ENCODE measurements at places on chromosomes 5 and 9.

DNA sequence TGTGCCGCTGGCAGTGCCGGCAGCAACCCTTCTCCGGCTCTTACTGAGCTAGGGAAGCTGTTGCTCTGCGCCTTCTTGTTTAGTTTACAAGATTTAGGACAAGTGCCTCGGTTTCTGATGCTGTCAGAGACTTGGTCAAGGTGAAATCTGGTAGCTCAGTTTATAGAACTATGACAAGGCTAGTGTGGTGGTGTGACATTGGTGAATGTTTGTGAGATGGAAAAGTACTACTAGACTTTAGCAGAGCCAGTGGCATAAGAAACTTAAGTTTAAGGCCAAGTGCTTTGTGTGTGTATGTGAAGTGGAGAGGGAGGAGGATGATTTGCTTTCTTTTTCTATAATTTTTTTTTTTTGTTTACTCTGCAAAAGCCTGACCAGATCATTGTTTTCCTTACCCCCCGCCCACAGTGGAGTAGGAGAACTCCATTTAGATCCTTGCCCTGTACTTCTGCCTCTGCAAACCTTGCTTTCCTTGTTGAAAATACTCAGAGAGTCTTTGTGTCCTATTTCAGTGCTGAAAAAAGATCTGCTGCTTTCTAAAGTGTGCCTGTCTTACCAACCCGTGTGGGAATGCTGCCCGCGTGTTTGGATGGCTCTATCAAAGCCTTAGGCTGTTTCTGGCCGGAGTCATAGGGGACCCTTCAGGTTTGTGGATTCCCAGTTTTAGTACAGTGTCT lies 75.9 kb downstream of the TRIO start:
- no peak for DNase-seq

DNA sequence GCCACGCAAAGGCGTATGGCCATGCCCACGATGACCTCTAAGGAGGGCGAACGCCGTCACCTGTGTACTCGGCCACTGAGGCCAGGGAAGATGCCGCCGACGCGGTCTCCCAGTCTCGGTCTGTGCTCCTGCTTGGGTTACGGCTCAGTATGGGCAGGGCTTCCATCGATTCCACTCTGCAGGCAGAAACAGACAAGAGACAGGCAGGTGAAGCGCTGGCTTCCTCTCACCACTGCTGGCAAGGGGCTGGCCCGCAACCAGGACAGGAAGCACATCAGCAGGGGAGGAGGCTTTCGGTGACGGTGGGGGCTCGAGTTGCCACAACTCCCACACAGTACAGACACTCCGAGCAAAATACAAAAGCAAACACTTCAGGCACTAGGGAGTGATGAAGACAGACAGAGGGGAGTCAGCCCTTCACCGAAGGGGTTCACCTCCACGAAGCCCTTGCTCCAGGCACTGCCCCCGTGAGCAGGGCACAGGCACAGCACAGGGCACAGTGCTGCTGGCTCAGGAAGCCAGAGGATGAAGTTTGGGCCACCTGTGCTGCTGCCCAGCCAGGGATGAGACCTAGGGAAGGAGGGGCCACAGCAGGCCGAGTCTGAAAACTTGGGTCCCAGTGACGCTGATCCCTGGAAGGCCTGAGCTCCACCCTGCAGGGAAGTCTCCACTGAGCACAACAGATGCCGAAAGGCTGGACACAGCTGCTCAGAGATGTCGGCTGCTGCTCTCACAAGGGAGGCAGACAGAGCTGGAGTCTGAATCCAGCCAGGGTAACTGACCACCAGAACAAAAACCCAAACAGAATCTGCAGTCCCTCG lies 91.3 kb downstream of the CAMSAP1 start:
- DNase-seq: no peak

GRCh38 chr5:157350939-157351801 lies 85.2 kb downstream of the CYFIP2 start:
- DNase-seq: no peak

GRCh38 chr9:134344068-134344799 lies 18.0 kb downstream of the RXRA start:
- no peak for DNase-seq

DNA sequence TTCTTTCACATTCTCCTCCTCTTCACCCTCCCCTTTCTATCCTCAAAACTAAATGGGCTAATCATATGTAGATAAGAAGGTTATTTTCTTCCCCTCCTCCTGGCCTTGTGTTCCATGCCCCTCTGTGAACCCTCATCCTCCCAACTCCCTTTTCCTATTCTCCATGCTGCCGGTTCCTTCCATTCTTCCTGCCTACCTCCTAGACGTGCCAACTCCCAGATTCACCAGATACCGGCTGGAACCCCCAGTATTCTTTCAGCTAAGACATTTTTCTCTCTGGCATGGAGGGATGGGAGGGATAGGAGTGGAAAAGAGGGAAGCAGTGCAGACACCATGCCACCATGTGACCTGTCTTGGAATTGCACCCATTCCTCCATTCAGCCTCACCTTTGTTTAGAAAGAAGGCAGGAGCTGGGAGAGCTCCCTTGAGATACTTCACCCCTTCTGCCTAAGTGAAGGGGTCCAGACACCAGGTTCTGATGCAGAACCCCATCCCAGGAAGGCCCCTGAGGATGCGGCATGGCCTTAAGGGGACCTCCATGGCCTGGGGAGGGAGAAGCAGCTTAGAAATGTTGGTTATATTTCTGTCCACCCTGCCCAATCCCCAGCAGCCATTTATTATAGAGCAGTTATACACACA lies 4.8 kb downstream of the DNAJB5 start:
- DNase-seq: no peak

DNA sequence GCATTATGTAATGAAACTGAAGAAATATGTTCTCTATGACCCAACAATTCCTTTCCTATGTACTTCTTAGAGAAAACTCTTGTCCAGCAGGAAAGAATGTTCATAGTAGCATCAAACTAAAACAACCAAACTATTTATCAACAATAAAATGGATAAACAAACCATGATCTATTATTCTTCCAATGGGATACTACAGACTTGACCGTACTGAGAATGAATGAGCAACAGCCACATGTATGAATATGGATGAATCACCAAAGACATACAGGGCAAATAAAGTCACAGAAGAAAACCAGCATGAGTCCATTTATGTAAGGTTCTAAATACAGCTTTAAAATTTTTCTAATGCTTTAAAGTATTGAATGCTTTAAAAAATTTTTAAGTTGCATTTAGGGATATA lies 73.6 kb upstream of the SUSD1 start:
- DNase-seq: no peak

GRCh38 chr5:141430332-141431113 lies at the start of gene PCDHGA12:
Gene PCDHGA12 (plus strand): TSS chr5:141430507. CDS start chr5:141430760, 253 bp downstream.
- DNase-seq: no peak

GRCh38 chr5:129111351-129111750 lies 16.8 kb downstream of the ISOC1 start:
- no peak for DNase-seq

- no peak for DNase-seq
These were observed 80.4 kb downstream of the KDM4C start for GRCh38 chr9:6838158-6838557.
